ENCODE measurements at places on chromosomes 13 and 19. TPM values are rescaled to one million over a fixed set of nuclear protein-coding genes. Genes with fewer than 3 reads are reported as not detected.

ACP7 gene
- total RNA-seq, result not detected

MRPL57 gene
- total RNA-seq, result 42.7 TPM

GNA15 gene
- total RNA-seq, result not detected

SCEL gene
- total RNA-seq, result 2.2 TPM

PPP1R13L gene
- total RNA-seq, result 31.1 TPM

HIF3A gene
- 44.5 TPM for total RNA-seq

ATCAY gene
- total RNA-seq, result not detected

UQCR11 gene
- 101 TPM for total RNA-seq

CLEC17A gene
- total RNA-seq, result not detected

LILRA1 gene
- not detected for total RNA-seq

DIAPH3 gene
- total RNA-seq, result 33.1 TPM

ZNF526 gene
- 6.0 TPM for total RNA-seq

ISOC2 gene
- total RNA-seq, result 133 TPM

VPS36 gene
- 12.2 TPM for total RNA-seq

EBI3 gene
- total RNA-seq, result 2.3 TPM

THAP8 gene
- 4.4 TPM for total RNA-seq

PRODH2 gene
- total RNA-seq, result not detected

ZNF569 gene
- total RNA-seq, result 7.6 TPM

PABPC3 gene
- 0.33 TPM for total RNA-seq

SHISA2 gene
- total RNA-seq, result 119 TPM

C19orf81 gene
- 0.89 TPM for total RNA-seq

ZNF93 gene
- 4.3 TPM for total RNA-seq

LIM2 gene
- total RNA-seq, result not detected

ZNF492 gene
- 0.13 TPM for total RNA-seq

SYNGR4 gene
- 0.51 TPM for total RNA-seq

SUGP2 gene
- total RNA-seq, result 24.6 TPM

DZIP1 gene
- 33.5 TPM for total RNA-seq

CFD gene
- total RNA-seq, result 7.0 TPM

All from mesangial cell (primary cell).